AG08396 (cell line): ENCODE measurements at places on chromosomes 3 and 15.

- DNase-seq = peak; percentile 3
Observed at GRCh38 chr3:178140531-178141304, 395.5 kb upstream of the KCNMB2 start.

GRCh38 chr15:64678126-64678819 lies 97.1 kb downstream of the RBPMS2 start:
- DNase-seq = no peak

DNA sequence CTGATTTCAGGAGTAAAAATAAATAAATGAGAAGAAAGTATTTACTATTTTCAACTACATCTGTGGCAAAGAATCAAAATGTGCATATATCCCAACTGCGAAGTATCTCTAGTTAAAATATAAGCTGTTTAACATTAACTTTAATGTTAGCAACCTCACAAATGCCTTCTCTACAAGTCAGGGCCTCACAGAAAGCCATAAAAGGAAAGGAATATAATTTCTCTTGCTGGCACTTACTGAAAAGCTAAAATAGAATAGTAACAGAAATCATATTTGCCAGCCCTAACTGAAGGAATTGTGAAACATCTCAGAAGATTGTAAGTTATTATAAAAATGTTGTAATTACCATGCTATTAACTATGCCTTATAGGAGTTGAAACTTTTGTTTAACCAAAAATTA lies 65.1 kb upstream of the MBNL1 start:
- DNase-seq = no peak

- DNase-seq = no peak
Observed at GRCh38 chr3:111702996-111703985, 108.1 kb upstream of the ZBED2 start.

DNA sequence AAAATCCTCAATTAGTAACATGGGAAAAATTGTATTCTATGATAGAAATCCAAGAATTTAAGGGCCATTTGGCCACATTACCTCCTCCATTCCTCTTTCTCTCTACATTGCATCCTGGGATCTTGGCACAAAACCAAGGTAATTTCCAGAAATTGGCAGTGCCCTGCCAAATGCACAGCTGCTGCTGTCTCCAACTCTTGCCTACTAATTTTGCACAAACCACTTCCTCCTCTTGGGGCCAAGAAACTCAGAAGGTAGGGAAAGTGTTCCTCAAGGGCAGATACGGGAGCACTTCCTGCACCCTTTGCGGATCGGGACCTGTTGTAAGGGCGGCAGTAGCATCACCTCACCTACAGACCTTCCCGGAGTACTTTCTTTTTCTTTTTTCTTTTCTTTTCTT lies 57.8 kb downstream of the MAP3K13 start:
- no peak for DNase-seq

GRCh38 chr3:123618076-123618708 lies 33.3 kb upstream of the HACD2 start:
- DNase-seq = no peak

DNA sequence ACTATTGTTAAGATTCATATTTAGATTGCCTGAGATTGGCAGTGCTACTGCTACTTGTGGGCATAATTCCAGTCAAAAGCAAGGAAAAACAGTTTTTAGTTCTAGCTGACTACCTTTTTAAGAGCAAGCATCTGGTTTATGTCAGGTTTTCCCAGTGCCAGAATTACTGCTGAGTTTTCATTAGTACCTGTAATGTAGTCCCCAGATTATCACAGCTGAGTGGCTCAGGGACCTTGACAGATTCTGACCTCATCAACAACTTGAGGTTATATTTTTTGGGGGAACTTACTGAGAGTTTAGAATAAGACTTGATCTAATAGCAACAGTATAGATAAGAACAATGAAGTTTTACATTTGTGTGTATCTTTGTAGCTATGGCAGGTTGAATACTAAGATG lies 31.0 kb downstream of the NXPE3 start:
- DNase-seq = no peak

DNA sequence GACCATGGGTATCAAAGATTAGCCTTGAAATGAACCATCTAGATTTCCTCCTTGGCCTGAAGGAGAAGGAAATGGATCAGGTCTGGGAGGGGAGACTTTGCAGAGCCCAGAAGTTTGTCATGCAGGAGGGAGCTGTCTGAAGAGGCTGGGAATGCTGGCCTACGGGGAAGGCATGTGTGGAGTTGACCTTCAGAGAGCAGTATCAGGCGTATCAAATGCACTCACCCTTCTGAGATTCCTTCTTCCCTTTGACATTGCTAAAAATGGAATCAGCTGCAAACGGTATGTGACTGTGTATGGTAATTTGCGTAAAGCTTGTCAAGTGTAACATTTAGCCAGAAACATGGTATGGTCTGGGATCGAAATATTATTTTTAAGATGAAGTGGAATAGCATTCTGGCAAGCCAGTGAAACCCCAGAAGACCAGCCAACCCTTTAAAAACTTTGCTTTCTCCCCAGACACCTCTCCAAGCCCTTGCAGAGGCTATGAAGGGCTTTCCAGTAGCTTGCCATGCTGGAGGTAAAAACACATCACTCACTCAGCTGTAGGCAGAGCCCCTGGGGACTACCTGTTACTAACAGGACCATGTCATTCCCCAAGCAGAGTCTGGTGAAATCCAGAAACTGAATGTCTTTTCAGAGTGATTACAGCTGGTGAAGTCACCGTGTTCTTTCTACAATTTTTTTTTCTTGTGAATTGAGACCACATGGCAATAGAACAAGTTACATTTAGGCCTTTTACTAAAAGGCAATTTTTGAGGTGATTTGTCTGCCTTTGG lies 174.7 kb upstream of the SLC24A5 start:
- no peak for DNase-seq

DNA sequence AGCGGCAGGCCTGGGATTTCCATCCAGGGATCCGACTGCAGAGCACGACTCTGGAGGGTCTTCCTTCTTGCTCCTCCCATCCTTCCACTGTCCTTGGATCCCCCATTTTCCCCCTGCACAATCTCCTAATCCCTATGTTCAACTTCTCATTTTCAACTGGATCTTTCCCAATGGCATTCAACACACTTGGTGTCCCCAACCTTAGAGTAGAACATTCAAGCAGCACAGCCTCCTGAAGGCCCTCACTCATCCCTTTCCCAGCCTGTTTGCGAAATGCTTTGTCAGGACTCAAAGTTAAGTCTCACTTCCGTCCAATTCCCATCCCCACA lies 32.3 kb downstream of the RPN1 start:
- DNase-seq = no peak

DNA sequence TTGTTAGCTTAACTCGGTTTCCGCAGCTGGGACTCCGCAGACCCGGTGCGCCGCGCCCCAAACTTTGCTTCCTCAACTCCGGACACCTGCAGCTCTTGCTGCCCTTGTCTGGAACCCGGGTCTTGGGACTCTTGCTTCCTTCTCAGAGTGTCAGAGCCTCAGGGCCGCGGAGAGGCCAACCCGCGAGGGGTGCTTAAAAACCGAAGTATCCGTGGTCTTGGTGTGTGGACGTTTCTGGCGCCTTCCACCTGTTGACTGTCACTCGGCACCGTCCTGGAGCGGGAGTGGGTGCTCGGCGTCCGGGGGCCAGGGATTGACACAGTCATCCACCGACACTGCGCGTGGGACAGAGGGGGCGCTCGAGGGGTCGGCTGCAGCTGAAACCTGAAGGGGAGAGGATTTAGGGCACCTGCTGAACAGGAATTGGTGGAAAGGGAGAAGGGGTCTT lies 386 bp downstream of the SQOR start:
- no peak for DNase-seq

- no peak for DNase-seq
Observed at GRCh38 chr3:35223632-35224394, 415.5 kb upstream of the ARPP21 start.

GRCh38 chr3:70182166-70182565 lies 130.3 kb downstream of the MDFIC2 start:
- no peak for DNase-seq

DNA sequence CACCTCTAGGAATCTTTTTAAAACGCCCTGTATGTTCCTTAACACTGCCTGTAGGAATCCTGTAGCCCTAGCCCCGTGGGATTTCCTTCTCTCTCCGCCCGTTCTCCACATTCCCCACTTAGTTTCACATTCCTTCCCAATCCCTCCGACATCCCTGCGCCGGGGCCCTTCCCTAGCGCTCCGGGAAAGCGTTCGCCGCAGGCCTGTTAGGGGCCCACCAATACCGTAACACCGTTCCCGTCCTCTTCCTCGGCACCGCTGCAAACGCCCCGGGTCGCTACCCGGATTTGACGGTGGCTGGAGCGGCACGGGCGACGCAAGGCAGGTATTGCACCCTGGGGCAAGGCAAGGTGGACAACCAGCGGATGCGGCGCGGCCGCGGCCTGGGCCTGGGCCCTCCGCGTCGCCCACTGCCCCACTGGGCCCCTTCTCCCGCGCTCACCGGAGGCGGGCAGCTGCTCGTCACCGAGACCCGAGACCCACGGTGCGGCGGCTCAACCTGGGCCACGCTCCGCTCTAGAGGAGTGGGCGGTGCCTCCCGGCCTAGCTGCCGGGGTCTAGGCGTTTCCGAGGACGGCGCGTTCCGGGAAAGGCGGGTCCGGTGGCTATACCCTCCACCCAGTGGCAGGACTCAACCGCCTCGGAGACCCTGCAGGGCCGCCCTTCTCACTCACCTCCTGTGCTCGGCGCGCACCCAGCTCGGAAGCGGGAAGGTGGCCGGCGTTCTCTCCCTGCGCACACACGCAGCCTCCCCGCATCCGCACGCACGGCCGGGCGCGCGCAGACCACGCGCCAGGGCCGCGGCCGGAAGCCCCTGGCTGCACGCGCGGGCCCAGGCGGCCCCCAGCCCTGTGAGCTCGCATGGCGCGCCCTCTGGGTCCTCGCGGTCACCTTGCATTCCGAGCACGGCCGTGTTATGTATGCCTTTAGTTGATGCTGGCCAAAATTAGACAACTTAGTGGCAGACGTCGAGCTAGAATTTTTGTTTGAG lies at the start of gene B3GALNT1:
TSS of gene B3GALNT1 (minus strand) at position 789 of the 991 bp plus-strand sequence. CDS start 18,595 bp downstream, outside the sequence.
- DNase-seq = peak; percentile 62
